ENCODE measurements at places on chromosomes 6 and 20. TPM values are rescaled to one million over a fixed set of nuclear protein-coding genes. Genes with fewer than 3 reads are reported as not detected.

Gene MCM3
- total RNA-seq = 36.4 TPM

GRCh38 chr6:51892750-51893149 lies 194.7 kb downstream of the PKHD1 start:
- DNase-seq = no peak
- H3K27me3 ChIP-seq = no peaks in the 10 kb centered on the region
- H3K4me3 ChIP-seq = no peak overlapping the region
- no peaks in the 10 kb centered on the region for H3K4me1 ChIP-seq

DNA sequence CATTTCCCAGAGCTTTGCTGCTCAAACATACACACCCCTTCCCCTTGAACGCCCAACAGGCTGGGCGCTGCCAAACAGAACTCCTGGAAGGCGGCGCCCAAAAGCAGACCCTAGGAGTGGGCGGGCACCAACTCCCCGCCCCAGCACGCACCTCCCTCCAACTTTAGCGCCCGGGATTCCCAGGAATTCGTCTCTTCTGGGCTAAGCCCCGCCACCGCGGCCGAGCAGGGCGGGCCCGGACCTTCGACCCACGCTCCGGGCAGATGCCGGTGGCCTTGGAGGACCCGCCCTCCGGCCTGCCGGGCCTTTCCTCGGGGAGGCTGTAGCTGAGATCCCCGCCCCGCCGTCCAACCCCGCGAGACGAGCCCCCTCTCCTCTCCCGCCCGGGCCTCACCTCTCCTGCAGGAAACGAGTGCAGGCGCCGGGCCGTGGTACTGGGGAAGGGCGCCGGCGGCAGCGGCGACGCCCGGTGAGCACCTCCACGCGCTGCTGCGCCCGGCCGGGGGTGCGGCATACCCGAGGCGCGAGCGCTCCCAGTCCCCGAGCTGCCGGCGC lies 659 bp downstream of the MCUR1 start:
- H3K36me3 ChIP-seq = no peaks in the 10 kb centered on the region
- peak overlapping the region; percentile 48 for H3K4me3 ChIP-seq
- no peaks in the 10 kb centered on the region for H3K27me3 ChIP-seq
- peak; percentile 86 for DNase-seq

DNA sequence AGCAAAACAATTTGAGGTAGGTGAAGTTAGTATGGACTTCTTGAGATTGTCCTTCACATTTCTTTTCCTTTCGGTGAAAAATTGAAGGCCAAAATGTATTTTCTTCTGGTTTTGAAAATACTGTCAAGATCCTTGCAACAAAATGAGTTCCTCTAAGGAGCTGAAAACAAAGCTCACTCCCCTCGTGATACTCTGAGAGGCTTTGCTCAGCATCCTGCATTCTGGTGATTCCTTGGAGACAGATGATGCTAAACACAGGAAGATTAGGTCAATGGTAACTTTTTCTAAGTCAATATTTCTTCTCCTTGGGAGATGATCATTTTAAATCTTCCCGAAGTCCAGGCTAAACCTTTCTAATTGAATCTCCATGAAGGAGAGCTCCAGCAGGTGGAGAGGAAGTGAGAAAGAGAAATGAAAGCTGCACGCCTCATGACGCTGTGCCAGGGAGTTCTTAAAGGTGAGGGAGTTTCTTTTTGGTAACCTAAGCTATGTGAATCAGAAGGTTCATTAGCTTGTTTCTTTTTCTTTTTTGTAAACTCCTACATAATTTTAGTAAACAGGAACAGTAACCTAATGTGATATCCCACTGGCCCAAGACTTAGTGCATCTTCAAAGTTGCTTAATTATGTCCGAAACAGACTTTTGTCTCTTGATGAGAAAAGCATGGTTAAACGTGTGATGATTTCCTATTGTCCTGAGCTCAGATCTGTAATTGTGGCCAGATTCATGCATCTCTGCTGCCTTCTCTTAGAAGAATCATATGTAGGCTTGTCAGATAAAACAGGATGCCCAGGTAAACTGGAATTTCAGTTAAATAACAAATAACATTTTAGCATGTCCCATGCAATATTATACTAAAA lies 15.0 kb downstream of the ESR1 start:
- no peaks in the 10 kb centered on the region for H3K36me3 ChIP-seq
- DNase-seq = no peak
- H3K4me1 ChIP-seq = no peaks in the 10 kb centered on the region
- H3K4me3 ChIP-seq = no peak overlapping the region
- H3K27ac ChIP-seq = no peak overlapping the region

GRCh38 chr6:69791065-69791471 lies 5.7 kb downstream of the LMBRD1 start:
- H3K27ac ChIP-seq = peak overlapping the region; percentile 19
- H3K36me3 ChIP-seq = no peaks in the 10 kb centered on the region
- DNase-seq = peak; percentile 27
- H3K4me1 ChIP-seq = peaks cover 15% of the 10 kb centered on the region
- no peak overlapping the region for H3K4me3 ChIP-seq

Gene SAMD5
- total RNA-seq = 11.2 TPM

- H3K4me1 ChIP-seq = no peaks in the 10 kb centered on the region
- H3K4me3 ChIP-seq = no peak overlapping the region
- peak overlapping the region; percentile 95 for H3K27ac ChIP-seq
- no peaks in the 10 kb centered on the region for H3K36me3 ChIP-seq
These were observed 1.1 kb upstream of the HLA-C start for GRCh38 chr6:31272836-31273626.

DNA sequence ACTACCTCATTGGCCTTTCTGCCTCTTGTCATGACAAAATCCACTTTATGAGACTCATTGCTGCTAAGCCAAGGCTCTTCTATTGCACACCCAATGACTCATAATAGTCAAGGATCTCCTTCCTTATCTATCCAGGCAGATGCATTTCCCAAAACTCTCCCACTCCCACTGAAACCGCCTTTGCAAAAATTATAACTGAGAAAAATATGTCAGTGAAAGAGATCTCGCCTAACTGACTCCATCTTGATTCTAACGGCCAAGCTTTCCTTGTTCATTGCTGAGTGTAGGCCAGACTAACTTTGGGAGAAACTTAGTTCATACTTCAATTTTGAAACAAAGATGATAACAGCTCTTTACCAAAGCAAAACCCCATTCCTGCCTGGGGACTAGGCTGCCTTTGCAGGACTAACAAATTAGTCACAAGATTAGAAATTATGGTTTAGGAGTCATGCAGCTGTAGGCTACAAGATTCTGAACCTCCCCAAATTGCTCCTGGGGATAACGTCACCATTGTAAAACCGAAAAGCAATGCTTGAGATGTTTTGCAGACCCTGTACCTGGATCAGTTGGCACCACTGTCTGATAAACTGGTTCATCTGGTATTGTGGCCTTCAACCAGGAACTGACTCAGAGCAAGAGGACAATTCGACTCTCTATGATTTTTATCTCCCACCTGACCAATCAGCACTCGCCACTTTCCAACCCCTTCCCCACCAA lies 47.1 kb downstream of the HAO1 start:
- H3K36me3 ChIP-seq = no peaks in the 10 kb centered on the region
- H3K4me3 ChIP-seq = no peak overlapping the region
- DNase-seq = no peak
- H3K27me3 ChIP-seq = no peaks in the 10 kb centered on the region
- no peaks in the 10 kb centered on the region for H3K4me1 ChIP-seq

DNA sequence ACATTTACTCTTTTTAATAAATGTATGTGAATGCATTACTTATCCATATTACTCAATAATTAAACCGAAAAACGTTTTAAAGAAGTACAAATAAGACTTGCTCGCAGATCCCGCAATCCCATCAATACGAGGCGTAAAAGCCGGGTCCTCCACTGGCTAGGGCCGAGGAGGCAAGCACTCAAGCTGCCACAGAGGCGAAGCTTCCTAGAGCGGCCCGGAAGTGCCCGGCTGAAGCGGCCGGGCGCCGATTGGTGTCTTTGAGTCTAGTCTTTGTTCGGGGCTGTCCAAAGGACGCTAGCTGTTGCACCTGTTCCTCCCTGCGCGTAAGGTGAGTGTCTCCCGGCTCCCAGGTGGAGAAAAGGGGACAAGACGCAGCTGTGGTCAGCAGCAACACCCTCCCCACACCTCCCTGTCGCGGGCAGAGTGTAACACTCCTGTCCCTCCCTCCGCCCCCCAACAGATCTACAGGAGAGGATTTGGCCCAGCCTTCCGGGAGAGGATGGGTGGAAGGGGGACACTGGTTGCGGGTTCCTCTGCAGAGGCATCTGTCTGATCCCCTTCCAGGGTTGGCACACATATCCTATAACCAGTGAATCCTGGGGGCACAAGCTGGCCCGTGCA lies at the start of gene ZSCAN16:
ZSCAN16 (plus strand) TSS at position 260 of the 621 bp plus-strand sequence. CDS start 835 bp downstream, outside the sequence.
- no peaks in the 10 kb centered on the region for H3K27me3 ChIP-seq
- no peaks in the 10 kb centered on the region for H3K36me3 ChIP-seq
- peak within 1 kb of the TSS; percentile 58 for H3K27ac ChIP-seq
- DNase-seq = peak; percentile 92

Gene SFTA2
- total RNA-seq = not detected

DNA sequence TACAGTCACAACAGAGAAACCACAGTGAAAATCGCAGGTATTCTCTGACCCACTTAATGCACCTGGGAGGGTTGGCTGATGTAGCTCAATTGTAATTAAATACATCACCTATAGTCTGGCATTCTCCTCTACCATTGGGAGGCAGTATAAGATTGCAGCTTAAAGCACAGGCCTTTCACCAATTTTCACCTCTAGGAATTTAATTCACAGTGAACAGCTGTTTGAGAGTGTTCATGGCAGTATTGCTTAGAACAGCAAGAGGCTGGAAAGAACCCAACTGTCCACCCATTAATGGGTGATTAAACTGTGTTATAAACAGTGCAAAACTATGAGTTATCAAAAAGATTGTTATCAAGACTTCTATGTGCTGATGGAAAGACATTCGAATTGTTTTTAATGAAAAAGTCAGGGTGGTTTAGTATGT lies 2.0 kb downstream of the EDEM2 start:
- no peak overlapping the region for H3K27ac ChIP-seq
- no peaks in the 10 kb centered on the region for H3K27me3 ChIP-seq
- H3K4me3 ChIP-seq = no peak overlapping the region
- H3K36me3 ChIP-seq = no peaks in the 10 kb centered on the region
- DNase-seq = peak; percentile 68
- peaks cover 5% of the 10 kb centered on the region for H3K4me1 ChIP-seq

Gene GSTA4
- 83.8 TPM for total RNA-seq

Gene GSTA3
- not detected for total RNA-seq

GRCh38 chr6:138654715-138655634 lies 118.6 kb upstream of the CCDC28A start:
- no peaks in the 10 kb centered on the region for H3K36me3 ChIP-seq

DNA sequence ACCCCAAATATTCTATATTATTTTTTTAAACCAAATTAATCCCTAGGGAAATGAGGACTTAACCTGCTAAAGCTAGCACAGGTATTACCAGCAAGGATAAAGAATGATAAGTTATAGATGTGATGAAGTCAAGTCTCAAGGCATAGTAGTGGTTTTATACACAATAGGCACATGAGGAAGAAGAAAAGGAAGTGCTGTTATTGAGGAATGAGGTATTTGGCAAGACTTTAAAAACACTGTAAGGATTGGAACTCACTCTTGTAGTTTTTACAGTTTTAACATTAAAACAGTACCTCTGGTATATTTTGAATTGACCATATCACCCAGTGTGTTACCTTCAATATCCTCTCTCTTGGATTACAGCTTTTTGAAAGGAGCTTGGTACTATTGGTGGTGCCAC lies 54.6 kb downstream of the PHF3 start:
- no peak for DNase-seq
- H3K27me3 ChIP-seq = no peaks in the 10 kb centered on the region
- H3K36me3 ChIP-seq = peaks cover 4% of the 10 kb centered on the region
- H3K27ac ChIP-seq = no peak overlapping the region
- no peaks in the 10 kb centered on the region for H3K4me1 ChIP-seq
- H3K4me3 ChIP-seq = no peak overlapping the region

Gene BTN2A1
- 21.4 TPM for total RNA-seq

GRCh38 chr20:50019466-50020256 lies 36.9 kb downstream of the SNAI1 start:
- DNase-seq = no peak
- H3K4me1 ChIP-seq = peaks cover 18% of the 10 kb centered on the region
- no peak overlapping the region for H3K27ac ChIP-seq
- no peak overlapping the region for H3K4me3 ChIP-seq
- no peaks in the 10 kb centered on the region for H3K36me3 ChIP-seq

DNA sequence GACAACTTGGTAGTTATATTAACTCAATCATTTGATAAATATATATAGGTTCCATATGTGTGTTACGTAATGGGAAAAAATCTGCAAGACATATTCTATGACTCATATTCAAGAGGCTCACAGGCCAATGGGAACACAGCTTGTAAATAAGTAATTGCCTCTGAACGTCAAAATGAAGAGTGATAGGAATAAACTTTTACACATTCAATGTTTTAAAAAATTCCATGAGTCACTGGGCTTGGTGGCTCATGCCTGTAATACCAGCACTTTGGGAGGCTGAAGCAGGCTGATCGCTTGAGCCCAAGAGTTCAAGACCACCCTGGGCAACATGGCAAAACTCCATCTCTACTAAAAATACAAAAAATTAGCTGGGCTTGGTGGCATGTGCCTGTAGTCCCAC lies 209.4 kb upstream of the MCHR2 start:
- no peaks in the 10 kb centered on the region for H3K36me3 ChIP-seq
- no peaks in the 10 kb centered on the region for H3K4me1 ChIP-seq
- peak; percentile 28 for DNase-seq
- no peaks in the 10 kb centered on the region for H3K27me3 ChIP-seq
- H3K4me3 ChIP-seq = no peak overlapping the region

GRCh38 chr6:15615802-15616201 lies 47.0 kb downstream of the DTNBP1 start:
- H3K27me3 ChIP-seq = no peaks in the 10 kb centered on the region
- H3K36me3 ChIP-seq = no peaks in the 10 kb centered on the region
- DNase-seq = peak; percentile 52
- peak overlapping the region; percentile 42 for H3K27ac ChIP-seq
- no peak overlapping the region for H3K4me3 ChIP-seq

DNA sequence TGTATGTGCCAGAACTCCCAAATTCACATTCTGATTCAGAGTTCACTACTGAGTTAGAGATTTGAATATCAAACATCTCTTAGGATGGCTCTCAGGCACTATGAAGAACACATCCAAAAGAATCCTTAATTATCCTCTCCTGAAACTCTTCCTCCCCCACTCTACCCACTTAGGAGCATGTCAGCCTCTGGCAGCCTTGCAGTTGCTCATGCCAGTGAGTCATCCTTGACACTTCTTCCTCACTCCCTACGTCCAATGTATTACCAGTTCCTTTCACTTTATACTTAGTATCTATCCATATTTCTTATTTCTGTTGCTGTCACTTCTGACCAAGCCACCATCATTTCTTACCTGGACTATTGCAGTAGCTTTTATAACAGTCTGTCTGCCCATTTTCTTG lies 192.0 kb upstream of the IMPG1 start:
- no peaks in the 10 kb centered on the region for H3K27me3 ChIP-seq
- H3K27ac ChIP-seq = no peak overlapping the region
- no peaks in the 10 kb centered on the region for H3K4me1 ChIP-seq
- H3K4me3 ChIP-seq = no peak overlapping the region
- DNase-seq = no peak

- no peak overlapping the region for H3K27ac ChIP-seq
- no peaks in the 10 kb centered on the region for H3K36me3 ChIP-seq
- H3K4me3 ChIP-seq = no peak overlapping the region
- no peak for DNase-seq
- no peaks in the 10 kb centered on the region for H3K4me1 ChIP-seq
These were observed 73.6 kb upstream of the HCRTR2 start for GRCh38 chr6:55100686-55101085.
